CD4-positive, alpha-beta memory T cell (primary cell): ENCODE measurements at places on chromosomes 3 and 15.

GRCh38 chr3:128073807-128074206, 21.6 kb downstream of the SEC61A1 start:
- H3K27ac ChIP-seq = no peak overlapping the region
- DNase-seq = no peak
- no peak overlapping the region for H3K4me3 ChIP-seq
- H3K4me1 ChIP-seq = peaks cover 20% of the 10 kb centered on the region
- H3K36me3 ChIP-seq = peaks cover 18% of the 10 kb centered on the region
- no peaks in the 10 kb centered on the region for H3K27me3 ChIP-seq

DNA sequence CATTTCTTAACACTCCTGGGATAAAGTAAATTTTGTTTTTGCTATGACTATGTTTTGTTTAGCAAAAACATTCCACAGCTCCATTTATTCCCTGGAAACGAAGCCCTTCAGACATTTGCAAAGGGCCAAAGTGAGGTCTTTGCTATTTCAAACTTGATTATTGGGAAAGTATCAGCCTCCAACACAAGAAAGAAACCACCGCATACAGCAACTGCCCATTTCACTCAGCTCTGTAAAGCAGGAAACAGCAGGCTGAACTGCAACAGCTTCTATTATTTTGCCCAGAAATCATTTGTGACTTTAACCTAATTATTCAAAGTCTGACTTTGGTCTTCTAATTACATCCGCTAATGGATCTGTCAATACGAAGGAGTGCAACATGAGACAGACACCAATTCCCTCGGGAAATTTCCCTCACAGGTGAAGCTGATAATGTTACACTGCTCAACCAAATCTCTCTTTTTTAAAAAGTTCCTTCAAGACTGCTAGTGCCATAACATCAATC, 72.1 kb downstream of the RFTN1 start:
- H3K4me1 ChIP-seq = no peaks in the 10 kb centered on the region
- no peak for DNase-seq
- H3K36me3 ChIP-seq = no peaks in the 10 kb centered on the region
- no peak overlapping the region for H3K4me3 ChIP-seq
- no peak overlapping the region for H3K27ac ChIP-seq

- H3K4me1 ChIP-seq = no peaks in the 10 kb centered on the region
- H3K36me3 ChIP-seq = no peaks in the 10 kb centered on the region
- H3K27ac ChIP-seq = no peak overlapping the region
- H3K4me3 ChIP-seq = no peak overlapping the region
- DNase-seq = no peak
Observed at GRCh38 chr3:176755552-176755951, 441.7 kb downstream of the TBL1XR1 start.

DNA sequence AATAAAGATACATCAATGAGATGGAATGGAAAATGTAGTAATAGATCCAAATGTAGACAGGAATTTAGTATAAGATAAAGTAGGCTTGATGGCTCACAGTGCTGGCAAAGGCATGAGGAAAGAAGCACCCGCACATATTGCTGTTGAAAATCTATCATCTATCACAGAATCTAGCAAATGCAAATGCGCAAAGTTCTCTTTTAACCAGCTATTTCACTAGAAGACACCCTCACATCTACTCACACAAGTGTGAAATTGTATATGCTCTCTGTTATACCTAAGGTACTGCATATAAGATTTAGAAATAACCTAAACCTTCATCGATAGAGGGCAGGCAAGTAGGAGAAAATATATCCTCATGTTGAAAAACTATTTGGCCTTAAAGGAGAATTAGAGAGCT, 756.7 kb upstream of the SEMA6D start:
- H3K4me1 ChIP-seq = no peaks in the 10 kb centered on the region
- no peaks in the 10 kb centered on the region for H3K27me3 ChIP-seq

- H3K4me1 ChIP-seq = no peaks in the 10 kb centered on the region
- no peak for DNase-seq
- H3K27me3 ChIP-seq = no peaks in the 10 kb centered on the region
Observed at GRCh38 chr3:185726254-185726967, 98.4 kb downstream of the IGF2BP2 start.

DNA sequence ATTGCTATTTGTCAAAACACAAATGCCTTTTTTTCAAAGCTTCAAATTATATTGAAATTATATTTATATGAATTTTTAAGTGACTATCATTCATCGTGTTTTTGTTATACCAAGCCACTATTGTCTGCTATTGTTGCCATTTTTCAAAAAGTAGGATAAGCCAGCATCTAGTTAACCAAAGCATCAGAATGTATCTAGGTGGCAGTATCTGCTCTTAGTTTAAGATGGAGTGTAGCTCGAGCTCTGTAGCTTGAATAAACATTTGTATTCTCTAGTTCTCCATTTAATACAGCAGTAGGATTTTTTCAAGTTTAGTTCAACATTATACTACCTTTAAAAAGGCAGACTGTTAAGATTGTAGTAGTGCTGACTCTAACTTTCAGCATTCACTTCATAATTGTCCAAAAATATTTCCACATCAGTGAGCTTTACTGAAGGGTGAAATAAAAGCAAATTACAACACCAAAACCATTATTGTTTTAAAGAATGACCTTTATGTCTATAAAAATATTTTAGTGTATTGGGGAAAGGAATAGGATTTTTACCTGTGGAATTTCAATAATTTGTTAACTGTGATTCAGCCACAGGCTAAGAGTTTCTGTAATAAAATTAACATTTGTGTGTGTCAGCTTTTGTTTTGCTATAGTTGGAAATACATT, 19.6 kb upstream of the C15orf61 start:
- H3K4me3 ChIP-seq = no peak overlapping the region
- no peak overlapping the region for H3K27ac ChIP-seq
- H3K27me3 ChIP-seq = no peaks in the 10 kb centered on the region
- no peaks in the 10 kb centered on the region for H3K36me3 ChIP-seq
